ENCODE measurements at places on chromosomes 2 and 18.

- DNase-seq: no peak
These were observed 281.9 kb downstream of the SRBD1 start for GRCh38 chr2:45329045-45329677.

DNA sequence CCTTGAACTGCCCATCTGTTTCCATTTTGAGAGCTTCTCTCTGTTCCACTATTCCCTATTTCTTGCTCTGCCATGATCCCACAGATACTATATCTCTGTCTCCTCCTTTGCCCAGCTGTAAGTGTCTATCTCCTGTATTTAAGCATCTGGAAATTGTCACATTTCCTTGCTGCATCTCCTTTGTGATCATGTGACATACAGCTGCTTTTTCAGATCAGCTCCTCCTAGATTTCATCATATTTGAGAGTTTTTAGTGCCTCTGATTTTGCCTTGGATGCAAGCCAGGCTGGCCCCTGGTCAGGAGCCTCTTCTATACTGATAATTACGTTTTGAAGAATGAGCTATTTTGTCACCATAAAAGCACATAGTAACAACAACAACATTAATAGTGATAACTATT lies 131.7 kb upstream of the TNP1 start:
- no peak for DNase-seq

DNA sequence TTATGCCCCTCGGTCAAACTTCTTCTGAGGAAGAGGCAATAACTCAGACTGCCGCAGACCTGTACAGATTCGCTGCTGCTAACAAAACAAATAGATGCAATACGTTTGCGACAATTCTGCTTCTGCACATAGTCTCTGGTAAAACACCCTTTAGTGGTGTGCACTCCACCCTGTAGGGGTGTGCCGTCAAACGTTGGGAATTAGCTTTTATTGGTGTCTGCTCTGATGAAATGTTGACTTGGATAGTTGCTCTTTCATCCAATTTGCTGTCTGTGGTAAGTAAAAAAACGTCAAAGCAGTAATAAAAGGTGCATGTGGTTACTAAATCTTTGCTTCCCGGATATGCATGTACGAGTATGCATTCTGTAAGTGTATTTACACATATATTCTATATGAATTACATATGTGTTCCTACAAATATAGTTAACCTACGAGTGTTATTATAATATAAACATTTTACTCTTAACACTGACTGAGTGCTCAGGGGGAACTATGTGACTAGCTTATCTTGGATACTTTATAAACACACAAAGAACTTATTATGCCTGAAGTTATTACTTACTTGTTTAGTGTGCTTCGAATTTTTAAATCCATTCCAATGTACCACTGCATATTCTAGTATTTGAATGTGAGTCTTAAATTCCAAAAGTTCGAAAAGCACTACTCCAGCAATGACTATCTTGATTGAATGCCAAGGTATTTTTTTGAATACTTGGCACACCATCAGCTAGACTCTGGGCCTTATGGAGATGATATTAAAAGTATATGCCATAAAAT lies 610.2 kb downstream of the ZEB2 start:
- DNase-seq: no peak

GRCh38 chr2:145022666-145023333 lies 502.9 kb upstream of the ZEB2 start:
- DNase-seq: no peak

GRCh38 chr2:14756981-14757657 lies 124.6 kb downstream of the LRATD1 start:
- no peak for DNase-seq

DNA sequence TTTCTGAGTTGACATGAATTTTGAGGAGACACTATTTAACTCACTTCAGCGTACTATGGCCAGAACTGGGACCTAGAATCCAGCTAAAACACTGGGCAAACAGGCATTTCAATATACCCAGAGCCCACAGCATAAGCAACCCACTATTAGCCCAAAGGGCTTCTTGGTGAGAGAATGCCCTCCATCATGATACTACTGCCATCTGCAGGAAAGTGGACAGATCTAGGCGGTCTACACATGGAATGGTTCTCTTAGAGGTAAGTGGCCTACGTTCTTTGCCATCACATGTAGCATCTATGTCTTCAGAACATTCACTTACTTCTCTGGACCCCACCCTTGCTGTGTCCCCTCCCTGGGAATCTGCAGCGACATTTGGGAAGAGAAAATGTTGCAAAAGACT lies 181.3 kb upstream of the LINC00305 start:
- DNase-seq: no peak

DNA sequence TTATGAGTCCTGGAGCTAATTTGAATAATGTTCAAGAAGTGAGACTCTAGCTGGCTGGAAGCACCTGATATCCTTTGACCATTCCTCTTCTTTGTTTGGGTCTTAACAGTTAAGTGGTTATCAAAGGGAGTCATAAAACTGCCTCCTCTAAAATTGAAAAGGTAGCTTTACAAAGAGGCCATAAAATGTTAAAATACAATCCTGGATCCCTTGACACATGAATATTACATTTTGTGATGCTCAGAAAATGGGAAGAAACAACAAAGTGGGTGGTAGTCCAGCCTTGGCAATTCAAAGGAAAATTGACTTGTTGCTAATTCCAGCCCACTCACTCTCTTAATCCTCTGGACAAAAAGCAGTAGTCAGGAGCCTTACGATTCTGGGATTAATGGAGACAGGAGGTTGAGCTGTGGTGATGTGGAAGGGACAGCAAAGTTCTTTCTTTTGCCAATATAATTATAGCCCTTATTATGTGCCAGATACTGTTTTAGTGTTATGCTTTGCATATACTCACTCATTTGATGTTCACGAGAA lies 339.2 kb downstream of the PDE11A start:
- DNase-seq: no peak

- DNase-seq: peak; percentile 32
These were observed 84.9 kb upstream of the EPB41L3 start for GRCh38 chr18:5628512-5629255.

GRCh38 chr2:96470109-96470508 lies 35.0 kb downstream of the NEURL3 start:
- DNase-seq: no peak

DNA sequence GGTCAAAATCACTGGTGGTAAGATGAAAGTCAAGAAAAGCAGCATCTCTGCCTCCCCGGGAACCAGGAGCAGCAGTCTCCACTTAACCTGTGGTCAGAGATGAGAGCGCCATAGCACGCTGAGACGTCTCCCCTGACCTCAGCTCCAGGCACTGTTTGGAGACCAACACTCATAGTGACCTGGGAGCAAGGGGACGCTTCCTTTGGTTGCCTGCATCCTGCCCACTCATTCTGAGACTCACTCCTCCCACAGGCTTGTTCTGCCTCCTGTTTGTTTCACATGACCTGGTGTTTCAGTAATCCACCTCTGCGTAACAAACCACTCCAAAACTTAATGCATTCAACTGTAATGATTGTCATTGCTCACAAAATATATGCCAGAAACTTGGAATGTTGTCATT lies 139.3 kb downstream of the ACOXL start:
- DNase-seq: no peak

DNA sequence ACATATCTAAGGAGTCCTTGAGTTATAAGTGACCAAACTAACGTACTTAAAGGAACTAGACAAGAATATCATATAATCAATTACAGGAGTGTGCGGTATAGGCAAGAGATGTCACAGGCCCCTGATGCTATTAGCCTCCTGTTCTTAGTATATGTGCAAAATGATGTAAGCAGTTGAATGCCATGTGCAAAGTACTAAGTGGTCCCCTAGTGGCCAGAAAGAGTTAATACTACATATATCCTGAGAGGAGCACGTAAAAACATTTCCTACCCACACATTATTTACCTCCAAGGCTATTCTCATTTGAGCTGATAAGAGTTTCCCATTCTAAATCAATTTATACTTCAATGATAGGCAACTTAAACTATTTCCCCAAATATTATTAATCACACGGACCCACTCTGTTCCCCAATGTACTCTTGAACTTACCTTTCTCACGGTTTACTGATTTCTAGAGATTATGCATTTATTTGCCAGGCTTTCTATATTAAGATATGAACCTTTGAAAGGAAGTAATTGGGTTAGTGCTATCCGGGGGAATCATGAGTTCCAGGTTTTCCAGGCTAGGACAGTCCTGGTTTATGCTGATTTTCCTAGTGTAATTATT lies 158.0 kb upstream of the KLHL14 start:
- no peak for DNase-seq

DNA sequence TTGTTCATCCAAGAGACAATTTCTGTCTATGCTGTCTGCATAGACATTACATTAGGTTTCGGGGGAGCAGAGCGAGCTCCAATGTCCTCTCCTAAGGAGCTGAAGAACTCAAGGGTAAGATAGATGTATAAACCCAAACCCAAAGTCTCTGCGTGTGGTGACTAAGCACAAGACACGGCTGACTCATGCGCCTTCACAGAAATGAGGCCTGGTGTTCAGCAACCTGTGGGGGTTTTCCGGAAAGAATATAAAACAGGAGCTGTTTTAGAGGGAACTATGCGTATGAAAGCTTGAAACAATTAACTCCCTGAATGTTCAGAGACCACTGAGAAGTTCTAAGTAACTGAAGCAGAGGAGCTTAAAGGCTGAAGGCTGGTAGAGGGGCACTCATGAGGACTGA lies 154.7 kb downstream of the SOX11 start:
- no peak for DNase-seq

GRCh38 chr2:216350214-216350791 lies 22.0 kb downstream of the MARCHF4 start:
- DNase-seq: no peak

GRCh38 chr2:28674062-28674712 lies 77.4 kb upstream of the PPP1CB start:
- DNase-seq: no peak

- DNase-seq: no peak
These were observed 106.3 kb downstream of the GPR39 start for GRCh38 chr2:132522901-132523300.

- DNase-seq: no peak
These were observed 3.0 kb downstream of the PREB start for GRCh38 chr2:27131429-27131828.

DNA sequence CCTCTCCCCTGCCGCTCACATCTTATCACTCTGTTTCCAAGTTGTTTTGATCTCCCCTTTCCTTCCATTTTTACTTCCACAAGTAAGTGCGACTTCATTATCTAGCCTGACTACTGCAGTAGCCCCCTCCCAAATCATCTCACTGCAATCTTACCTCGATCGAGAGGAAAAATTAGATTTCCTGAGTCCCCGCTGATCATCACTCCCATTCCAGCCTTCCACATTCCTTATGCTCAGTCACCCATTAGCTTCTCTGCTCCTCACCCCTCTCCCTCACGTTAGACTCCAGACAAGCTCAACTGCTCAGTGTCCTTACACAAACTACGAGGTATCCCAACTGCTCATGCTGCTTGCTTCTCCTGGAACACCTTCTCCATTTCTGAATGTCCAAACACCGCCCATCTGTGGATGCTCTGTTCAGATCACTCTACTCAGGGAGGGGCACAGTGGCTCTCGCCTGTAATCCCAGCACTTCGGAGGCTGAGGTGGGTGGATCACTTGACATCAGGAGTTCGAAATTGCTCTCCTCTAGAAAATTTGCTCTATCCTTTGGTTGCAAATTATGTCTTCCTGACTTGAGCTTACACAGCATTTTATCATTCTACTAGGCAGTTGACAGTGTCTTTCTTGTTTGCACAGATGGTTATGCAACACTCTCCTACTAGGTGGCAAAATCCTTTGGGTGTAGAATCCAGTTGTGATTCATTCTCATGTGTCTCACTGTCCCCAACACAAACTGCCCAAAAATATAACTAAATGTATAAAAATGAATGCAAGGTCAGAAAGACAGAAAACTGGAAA lies 96.5 kb downstream of the INO80D start:
- DNase-seq: no peak

DNA sequence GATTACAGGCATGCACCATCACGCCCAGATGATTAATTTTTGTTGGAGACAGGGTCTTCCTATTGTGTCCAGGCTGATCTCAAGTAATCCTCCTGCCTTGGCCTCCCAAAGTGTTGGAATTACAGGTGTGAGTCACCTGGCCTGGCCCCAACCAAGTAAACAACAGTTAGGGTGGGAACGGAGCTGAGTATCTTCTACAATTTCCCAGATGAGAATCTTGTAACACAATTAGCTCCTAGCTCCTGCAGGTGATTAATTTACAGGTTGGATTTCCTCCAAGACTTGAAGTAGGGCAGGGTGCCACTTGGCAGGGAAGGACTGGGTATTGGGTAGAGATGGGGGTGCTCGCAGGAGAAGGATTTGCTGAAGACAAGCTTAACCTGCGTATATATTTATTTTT lies 17.8 kb downstream of the NLRC4 start:
- no peak for DNase-seq

GRCh38 chr18:56083097-56083521 lies 495.1 kb upstream of the TCF4 start:
- no peak for DNase-seq

DNA sequence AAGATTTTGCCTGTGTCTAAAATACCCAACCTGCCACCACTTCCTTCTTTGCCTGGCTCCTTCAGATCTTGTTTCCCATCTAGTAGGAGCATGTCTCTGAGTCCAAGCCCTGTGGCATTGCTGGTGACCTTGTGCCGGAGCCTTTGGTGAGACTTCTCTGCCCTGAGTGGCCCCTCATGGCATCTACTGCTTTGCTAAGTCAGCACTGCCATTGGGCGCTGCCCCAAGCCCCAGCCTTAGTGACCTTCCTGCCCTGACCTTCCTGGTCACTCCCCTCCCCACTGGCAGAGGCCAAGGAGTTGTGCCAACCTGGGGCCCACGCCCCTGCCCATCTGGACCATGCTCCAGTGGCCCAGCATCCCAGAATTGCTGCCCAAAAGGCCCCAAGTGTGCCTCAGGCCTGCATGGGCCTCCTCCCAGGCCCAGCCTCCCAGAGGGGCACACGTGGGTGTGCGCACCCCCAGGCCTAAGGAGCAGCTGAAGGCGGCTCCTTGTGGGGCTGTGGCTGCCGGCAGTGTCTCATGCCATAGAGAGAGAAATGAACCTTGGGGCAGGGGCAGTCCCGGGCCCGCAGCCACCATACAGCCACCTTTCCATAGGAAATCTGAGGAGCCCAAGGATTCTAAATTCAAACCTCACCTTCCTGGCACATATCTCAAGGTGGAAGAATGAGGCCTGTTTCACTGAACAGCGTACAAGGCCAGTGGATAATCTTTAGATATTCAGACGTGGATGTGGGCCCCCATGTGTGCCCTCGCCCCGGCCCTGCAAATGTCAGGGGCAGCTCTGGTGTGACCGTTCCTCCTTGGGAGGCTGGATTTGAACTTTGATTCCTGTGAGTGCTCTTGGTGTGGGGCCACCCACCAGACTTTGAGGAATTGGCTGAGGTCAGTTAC lies 100.2 kb upstream of the SLC66A3 start:
- no peak for DNase-seq

DNA sequence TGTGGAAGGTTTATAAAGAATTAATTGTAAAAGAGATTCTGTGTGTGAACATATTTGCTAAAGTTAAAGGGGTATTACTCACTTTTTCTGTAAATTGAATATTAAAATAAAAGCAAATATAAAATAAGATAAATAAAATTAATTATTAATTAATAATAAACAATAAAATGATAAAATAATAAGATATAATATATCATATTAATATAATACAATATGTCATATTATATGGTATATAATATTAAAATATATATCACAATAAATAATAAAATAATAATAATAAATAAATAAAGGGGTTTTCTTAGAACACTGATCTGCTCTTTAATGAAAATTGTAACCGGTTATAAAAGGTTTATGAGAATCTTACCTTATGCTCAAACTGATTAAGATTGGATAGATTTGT lies 29.8 kb downstream of the TMEM200C start:
- no peak for DNase-seq

- no peak for DNase-seq
These were observed 9.9 kb downstream of the FABP1 start for GRCh38 chr2:88117973-88118372.
